Uterus (tissue), 4 donors: ENCODE measurements at places on chromosomes 12 and 14.
A peak's percentile ranks its signal among the peaks of the same experiment; 100 is the strongest.

DNA sequence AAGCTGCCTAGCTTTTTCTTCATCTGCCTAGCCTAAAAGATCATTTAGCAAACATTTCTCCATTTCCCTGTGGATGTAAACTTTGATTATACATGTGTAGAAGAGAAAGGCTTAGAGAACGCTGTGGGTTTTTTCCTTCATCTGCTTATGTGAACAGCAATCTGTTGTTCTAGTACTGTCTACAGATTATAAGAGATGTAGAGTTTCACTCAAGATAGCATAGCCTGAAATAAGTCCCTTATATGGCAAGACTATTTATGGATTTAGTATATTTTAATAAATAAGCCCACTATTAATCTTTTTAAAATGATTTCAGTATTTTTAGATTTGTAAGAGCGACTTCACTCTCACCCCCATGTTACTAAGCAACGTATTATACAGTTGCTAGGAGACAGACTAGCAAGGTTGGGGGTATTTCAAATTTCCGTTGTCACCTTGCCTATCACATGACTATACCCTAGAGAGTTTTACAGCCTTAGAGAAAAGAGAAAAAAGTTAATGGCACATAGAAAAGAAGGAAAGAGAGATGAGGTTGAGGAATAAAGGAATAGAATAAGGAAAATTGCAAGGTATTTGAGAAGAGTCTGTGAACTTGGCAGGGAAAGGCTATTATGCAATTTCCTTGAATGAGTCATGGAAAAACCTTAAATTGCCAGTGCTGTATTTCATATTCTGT, 12.2 kb upstream of the TUBA1A start:
- DNase-seq, result peak; percentile 13

DNA sequence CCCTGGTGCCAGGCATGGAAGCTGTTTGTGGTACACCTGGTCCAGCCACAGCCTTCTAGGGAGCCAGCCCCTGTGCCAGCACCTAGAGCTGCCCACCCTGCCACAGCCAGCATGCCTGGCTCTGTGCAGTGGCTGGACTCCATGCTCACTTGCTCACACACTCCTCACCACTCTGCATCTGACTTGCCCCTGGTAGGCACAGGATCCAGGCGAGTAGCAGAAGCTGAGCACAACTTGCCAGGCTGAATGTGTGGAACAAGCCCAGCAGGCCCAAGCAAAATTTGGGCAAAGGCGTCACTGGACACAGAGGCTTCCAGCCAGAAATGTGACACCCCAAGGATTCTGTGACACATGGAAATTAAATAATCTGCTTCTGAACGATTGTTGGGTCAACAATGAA, 106.7 kb downstream of the MYF5 start:
- no peak for DNase-seq

GRCh38 chr14:99664937-99665273, 19.2 kb upstream of the CYP46A1 start:
- DNase-seq, result no peak

GRCh38 chr14:101933209-101933608, 31.2 kb upstream of the DYNC1H1 start:
- DNase-seq, result no peak

DNA sequence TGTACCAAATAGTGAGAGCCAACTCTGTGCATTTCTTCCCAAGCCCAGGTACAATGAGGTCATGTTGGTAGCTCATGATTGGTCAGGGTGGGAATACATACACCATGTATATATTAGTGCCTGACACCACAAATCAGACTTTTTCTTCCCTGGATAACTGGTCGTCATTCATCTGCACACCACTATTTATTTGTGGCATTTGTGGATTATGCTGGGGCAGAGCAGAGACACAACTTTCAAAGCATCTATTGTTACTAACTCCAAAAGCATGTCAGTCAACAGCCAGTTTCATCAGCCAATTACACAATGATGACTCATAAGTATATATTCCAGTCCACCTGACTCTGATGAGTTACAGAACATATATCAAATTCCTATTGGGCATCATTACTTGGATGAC, 181.7 kb downstream of the ADAMTS20 start:
- no peak for DNase-seq

- no peak for DNase-seq
Observed at GRCh38 chr12:71300772-71301675, 138.6 kb upstream of the LGR5 start.

GRCh38 chr12:64992641-64993040, 128.5 kb downstream of the WIF1 start:
- no peak for DNase-seq
